ENCODE measurements at places on chromosomes 12 and 14.

- DNase-seq: no peak
Observed at GRCh38 chr12:46516238-46516932, 143.8 kb upstream of the SLC38A2 start.

- no peak for DNase-seq
Observed at GRCh38 chr12:76275511-76276093, 72.6 kb downstream of the BBS10 start.

GRCh38 chr12:91978143-91978542, 167.5 kb downstream of the BTG1 start:
- no peak for DNase-seq

DNA sequence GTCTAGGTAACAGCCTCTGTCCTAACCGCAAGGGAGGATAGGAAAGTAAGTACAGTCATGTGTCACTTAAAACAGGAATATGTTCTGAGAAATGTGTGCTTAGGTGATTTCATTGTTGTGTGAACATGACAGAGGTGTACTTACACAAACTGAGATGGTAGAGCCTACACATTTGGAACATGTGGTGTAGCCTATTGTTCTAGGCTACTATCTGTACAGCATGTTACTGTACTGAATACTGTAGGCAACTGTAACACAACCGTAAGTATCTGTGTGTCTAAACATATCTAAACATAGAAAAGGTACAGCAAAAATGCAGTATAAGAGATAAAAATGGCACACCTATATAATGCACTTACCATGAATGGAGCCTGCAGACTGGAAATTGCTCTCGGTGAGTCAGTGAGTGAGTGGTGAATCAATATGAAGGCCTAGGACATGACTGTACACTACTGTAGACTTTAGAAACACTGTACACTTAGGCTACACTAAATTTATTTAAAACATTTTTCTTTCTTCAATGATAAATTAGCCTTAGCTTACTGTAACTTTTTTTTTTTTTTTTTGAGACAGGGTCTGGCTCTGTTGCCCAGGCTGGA, 13.2 kb upstream of the MDM2 start:
- peak; percentile 95 for DNase-seq

GRCh38 chr12:43744826-43745225, 13.8 kb downstream of the PUS7L start:
- no peak for DNase-seq

Measured in T1000 (cell line).